ENCODE measurements at places on chromosomes 5 and 9.

DNA sequence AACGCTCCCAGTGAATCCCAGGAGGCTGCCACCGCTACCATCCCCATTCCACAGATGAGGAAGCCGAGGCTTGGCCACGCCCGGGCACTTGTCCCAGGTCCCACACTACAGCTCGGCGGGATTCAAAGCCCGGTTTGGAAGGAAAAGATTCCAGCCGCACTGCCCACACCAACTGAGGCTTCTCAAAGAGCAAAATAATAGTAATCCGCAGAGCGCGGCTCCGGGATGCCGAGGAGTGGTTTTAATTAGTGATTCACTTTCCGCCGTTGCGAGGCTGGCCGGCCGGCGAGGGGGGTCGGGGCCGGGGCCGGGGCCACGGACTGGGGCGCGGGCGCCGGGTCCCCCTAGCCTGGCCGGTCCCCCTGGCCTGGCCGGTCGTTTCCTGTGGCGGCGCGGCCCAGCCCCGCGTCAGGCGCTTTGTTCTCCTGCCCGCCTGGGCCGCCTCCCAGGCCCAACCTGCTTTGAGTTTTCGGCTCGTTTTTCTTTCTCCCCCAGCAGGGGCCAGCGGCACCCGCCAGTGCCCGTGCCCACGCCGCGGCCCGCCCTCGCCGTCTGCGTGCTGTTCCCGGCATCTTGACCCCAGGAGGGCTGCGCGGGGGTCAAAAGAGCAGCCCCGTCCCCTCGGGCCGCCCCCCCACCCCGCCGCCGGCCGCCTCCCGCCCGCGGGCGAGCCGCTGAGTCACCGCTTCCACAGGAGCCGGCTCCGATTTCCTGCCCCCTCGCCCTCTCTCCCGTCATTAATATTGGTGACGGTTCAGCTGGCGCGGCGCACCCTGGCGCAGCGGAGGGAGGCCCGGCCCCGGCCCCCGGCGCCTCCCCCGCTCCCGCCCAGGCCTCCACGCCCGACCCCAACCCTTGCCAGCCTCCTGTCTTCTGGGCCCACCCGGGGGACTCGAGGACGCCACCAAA is 31.2 kb downstream of the FGF18 start:
- no peak for DNase-seq

GRCh38 chr9:135692410-135692809 is 6.9 kb downstream of the SOHLH1 start:
- DNase-seq: no peak

- no peak for DNase-seq
Observed at GRCh38 chr5:120405286-120405864, 58.7 kb upstream of the PRR16 start.

DNA sequence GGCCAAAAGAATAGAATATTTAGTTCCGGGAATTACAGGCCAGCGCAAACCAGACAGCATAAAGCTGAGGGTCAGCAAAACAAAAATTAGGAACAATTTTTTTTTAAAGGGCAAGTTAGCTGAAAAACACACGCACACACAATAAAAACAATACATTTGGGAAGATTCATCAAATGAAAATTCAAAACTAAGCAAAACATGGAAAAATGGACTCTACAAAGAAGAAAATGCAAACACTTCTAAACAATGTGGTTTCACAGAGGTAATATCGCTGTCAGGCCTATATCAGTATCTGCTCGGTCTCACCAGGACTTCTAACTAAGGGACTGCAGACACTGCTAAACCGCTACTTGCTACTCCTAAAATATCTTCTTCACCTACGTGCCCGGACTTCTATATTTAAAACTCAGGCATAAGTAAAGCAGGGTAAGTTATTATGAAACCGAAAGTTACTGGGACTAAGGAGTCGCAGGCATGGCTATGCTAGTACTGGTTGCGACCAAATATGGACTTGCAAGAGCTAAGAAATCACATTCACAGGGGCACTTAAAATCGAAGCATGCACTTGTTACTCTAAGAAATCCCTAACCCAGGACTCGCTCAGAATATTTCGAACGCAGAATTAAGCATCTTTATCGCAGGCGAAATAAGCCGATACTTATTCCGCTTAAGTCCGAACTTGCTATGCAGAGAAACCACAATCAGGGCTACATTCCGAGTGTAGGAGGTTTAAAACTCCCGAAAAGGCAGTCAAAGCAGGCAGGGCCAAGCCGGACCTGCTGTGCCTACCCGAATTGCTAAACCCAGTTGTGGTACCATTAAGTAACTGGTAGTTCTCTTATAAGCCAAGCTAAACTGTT is 2.3 kb downstream of the ANXA2R start:
- DNase-seq: no peak

DNA sequence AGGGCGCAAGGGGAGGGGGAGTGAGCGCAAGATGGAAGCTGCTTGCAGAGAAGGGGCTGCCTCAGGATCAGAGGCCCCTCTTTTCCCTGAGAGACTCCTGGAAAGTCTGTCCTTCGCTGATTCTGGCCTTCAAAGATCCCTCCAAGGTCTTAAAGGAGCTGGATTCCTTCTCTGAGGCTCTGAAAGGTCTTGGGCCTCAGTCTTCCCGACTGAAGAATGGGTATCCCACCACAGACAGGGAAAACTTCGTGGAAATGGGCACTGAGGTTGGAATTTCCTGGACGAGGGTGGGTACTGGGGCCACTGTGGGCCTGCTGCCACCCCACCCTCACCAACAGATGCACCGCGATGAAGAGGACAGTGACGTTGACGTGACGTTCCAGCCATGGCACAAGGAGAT is 3.1 kb downstream of the PTRH1 start:
- DNase-seq: no peak

DNA sequence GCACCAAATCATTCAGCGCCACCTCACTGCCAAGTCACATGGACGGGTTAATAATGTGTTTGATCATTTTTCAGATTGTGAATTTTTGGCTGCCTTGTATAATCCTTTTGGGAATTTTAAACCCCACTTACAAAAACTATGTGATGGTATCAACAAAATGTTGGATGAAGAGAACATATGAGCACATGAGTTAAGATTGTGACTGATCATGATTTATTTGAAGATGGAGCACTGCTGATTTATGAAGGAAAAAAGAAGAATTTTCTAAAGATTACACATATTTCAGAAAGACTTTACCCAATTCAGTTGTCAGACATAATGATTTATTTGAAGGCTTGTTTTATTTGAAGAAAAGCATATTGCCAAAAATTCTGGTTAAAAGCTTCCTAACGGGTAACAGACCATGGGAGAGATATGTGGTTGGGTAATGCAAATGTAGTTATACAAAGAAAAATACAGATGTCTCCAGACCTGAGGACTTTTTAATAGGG is 37.4 kb downstream of the TNFAIP8 start:
- no peak for DNase-seq

- no peak for DNase-seq
Observed at GRCh38 chr9:20616808-20617207, 5.5 kb downstream of the MLLT3 start.

DNA sequence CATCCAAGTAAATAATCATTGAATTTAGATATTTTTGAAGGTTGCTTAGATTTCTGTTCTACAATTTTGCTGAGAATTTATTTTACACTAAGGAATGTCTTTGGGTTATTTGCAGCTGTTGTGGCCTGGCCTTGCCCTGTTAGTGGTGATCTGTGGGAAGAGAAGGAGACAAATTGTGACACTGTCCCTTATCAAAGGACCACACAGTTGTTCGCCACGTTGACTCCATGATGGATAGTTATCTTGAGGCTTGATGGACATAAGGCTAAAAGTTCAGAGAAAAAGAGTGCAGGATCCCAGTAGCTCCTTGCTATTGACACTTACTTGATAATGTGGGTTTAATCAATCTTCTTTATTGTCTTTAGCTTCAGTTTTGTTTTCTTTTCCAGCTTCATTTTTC is 186.6 kb upstream of the MEF2C start:
- no peak for DNase-seq

Measured in stimulated activated CD4-positive, alpha-beta T cell treated with anti-CD3 and anti-CD28 coated beads, Interleukin-1b, Interleukin-23, amount 100 ng/mL, for 1 hour (primary cell).